ENCODE measurements at places on chromosomes 7 and 10.

GRCh38 chr7:42236266-42236975 lies 588 bp downstream of the GLI3 start:
- peak; percentile 70 for DNase-seq

DNA sequence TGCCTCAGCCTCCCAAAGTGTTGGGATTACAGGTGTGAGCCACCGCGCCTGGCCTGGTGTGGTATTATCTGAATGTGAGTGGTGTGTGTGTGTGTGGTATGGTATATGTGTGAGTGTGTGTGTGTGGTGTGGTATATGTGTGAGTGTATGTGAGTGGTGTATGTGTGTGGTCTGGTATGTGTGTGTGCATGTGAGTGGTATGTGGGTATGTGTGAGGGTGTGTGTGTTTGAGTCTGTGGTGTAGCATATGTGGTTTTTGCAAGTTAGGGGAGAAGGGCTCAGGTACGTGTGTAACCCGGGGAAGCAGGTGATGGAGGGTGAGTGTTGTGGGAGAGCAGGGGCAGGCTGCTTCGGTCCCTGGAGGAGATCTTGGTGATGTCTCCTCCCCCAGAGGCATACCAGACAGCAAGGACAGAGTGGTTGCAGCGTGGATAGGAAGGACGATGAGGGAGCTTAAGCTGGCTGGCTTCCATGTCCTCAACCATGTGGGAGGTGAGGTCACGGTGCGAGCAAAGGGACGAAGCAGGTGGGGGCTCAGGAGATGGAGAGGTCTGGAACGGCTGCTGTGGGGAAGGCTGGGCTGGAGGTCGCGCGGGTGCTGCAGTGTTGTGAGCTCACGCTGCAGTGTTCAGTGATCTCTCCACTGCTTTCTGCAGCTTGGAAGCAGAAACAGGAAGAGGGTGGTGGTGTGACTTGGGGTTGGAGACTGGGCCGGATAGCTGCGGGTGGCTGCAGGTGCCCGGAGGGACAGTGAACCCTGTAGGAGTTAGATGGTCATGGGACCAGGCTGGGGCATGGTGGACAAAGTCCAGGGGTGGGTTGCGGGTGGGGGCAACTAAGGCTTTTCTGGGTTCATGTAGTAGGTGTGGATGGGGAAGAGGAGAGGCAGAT lies 5.0 kb downstream of the ZYX start:
- DNase-seq = peak; percentile 84

- peak; percentile 53 for DNase-seq
These were observed 72.0 kb downstream of the DGKI start for GRCh38 chr7:137774793-137775201.

GRCh38 chr7:83832009-83832408 lies 183.1 kb upstream of the SEMA3E start:
- no peak for DNase-seq

DNA sequence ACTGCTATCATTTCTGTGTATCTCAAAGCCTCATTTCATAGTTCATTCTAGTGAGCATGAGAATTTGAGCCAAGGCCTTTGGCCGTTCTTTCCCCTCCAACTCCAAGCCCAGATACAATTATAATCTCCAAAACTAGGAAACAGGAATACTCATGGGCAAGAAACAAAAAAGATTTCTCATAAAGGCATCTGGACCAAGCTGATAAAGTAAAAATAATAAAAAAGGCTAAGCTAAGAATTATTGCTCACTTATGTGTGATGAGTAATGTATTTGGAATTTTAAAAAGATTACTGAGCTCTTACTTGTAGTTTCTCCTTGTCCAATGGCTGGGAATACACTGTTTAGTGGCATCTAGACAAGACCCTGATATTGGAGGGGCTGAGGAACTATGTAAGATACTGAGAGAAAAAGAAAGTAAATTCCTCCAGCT lies 196.4 kb upstream of the POM121L12 start:
- DNase-seq = peak; percentile 5

- DNase-seq = no peak
These were observed 386.6 kb downstream of the KIF20B start for GRCh38 chr10:90088024-90088317.

DNA sequence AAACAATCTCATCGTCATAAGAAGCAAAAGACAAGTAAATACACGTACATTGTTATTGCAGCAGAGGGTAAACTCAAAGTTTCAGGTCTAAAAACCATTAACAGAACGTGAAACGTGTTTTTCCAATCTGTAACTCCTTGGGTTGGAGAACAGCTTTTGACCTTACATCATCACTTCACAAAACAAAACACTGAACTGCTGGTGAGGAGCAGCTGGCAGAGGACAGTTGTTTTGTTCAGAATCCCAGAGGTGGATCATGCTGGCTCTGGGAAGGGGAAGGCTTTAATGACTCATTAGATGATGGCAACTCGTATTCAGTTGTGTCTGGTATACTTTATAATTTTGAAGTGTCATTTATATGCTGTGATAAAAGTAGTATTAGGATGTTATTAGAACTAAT lies 923.0 kb upstream of the CELF2 start:
- peak; percentile 45 for DNase-seq

GRCh38 chr7:142188846-142189245 lies 69.0 kb downstream of the PRSS58 start:
- peak; percentile 31 for DNase-seq

GRCh38 chr7:11609096-11609670 lies 222.8 kb downstream of the THSD7A start:
- no peak for DNase-seq

- no peak for DNase-seq
These were observed 31.9 kb downstream of the ZEB1 start for GRCh38 chr10:31350891-31351290.

DNA sequence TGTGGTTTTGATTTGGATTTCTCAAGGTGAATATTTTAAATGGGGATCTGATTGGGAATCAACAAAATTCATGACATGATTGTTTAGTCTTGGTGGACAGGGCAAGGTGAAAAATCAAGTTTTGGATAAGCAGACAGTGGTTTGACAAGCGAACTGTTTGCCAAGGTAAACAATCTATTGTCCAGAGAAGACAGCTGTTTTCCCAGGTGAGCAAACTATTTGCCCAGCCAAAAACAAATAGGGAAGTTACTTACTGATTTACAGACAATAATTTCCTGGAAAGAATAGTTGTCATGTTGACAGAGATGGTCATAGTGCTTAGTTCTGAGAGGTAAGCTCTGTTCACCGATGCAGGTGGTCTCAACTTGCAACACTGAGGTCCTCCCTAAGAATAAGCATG lies 94.0 kb upstream of the STEAP1B start:
- no peak for DNase-seq

DNA sequence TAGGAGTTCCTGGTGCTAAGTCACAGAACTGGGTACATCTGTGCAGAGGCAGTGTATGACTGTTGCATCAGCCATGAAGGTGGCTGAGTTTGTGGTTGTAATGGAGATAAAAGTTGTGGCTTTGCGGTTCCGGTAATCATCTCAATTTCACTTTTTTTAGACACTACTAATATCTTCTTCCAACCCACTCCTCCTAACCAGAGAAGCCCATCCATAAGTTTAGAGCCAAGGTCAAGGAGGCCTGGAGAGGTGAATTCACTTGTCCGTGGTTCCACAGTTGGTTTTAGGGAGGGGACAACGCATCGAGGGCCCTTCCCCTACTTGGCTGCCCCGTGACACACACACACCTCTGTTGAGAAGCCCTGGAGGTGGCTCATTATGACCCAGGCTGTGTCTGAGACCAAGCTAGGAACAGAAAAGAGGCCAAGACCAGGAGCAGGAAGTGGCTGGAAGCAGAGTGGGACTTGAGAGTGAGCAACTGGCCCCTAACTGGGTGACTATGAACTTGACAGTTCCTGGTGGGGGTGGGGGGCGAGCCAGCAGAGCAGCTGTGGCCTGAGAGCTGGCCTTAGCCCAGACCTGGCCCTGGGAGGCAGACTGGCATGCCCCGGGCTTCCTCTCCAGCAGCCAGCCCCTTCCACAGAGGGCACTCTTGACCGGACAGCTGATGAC lies 66.8 kb upstream of the COL13A1 start:
- peak; percentile 50 for DNase-seq

DNA sequence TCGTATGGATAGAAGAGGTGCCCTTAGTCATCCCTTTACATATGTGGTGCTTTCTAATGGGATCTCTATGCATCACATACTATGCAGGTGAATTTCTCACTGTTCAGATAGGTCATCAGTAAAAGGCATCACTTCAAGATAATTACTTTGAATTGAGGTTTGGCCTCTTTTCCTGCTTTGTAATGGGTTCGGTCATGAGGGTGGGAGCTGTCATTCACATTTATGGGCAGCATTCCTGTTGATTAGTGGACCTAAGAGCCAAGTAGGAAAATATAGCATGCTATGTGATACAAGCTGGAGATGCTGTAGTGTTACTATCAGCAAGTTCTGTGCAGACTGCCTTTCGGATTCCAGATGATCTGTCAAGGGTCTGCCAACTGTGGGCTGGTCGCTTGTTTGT lies 156.3 kb downstream of the LCOR start:
- DNase-seq = no peak

- DNase-seq = no peak
These were observed 26.0 kb downstream of the EGFR start for GRCh38 chr7:55044791-55045190.

DNA sequence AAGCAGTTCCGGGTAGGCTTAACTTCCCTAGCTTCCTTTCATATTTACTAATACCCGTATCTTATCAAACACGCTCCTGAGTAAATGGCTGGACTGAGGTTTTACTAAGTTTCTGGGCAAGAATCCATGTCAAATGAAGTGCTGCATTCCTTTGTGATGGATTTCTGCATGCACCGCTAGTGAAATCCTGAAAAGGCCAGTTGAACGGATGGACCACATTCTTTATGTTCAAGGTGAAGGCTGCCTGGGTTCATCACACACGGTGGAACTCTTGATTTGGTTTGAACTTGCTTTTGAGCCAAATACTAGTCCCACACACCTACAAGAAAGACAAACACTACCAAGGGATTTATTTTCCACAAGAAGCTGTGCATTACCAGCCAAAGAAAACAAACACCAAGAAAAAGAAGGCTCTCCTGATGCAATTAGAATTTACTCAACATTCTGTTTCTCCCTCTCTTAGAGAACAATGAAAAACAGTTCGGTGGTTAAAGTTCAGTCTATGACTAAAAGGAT lies 255.0 kb upstream of the SEMA3C start:
- DNase-seq = peak; percentile 88

GRCh38 chr7:19353180-19353579 lies 208.0 kb upstream of the FERD3L start:
- DNase-seq = peak; percentile 9

DNA sequence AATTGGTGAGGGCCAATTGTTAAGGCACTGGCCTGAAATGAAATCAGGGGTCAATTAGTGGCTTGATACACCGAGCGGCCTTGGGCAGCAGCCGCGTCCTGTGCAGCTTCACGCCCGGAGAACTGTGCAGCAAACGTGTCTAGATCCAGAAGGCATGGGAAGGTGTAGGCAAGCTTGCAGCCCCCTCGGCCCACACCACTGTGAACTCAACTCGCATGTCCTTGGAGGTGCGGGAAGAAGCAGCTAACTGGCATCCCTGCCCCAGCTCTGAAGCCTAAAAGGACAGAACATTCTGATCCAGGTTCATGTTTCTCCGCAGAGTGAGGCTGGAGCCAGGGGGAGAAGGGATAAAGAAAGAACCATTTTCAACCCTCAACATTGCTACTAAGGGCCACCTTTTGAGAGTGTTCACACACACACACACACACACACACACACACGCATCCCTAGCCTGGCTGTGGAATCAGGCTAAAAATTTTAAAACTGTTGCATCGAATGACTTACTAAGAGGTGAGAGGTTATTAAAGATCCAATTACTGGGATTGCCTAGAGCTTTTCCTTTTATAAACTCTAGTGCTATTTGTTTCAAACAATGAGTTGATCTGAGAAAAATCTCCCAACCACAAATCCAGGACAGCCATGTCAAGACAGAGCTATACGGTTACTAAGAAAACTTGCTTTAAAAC lies 104.0 kb downstream of the PARP12 start:
- peak; percentile 73 for DNase-seq

DNA sequence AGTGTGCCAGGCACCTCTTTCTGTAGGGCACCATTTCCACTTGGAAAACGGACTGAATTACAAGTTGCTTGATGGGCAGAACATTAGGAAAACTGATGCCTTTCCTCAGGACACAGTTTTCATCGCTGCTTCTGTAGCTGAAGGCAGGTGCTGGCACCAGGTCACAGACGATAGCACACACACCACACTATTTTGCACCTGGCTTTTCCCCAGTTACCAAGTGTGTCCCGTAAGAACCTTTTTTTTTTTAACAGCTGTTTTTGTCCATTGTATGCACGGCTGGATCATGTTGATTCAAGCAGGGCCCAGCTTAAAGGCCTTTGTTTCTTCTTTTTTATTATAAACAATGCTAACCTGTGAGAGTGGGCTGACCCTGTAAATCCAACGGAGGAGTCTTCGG lies 1.3 kb upstream of the GET4 start:
- DNase-seq = no peak

DNA sequence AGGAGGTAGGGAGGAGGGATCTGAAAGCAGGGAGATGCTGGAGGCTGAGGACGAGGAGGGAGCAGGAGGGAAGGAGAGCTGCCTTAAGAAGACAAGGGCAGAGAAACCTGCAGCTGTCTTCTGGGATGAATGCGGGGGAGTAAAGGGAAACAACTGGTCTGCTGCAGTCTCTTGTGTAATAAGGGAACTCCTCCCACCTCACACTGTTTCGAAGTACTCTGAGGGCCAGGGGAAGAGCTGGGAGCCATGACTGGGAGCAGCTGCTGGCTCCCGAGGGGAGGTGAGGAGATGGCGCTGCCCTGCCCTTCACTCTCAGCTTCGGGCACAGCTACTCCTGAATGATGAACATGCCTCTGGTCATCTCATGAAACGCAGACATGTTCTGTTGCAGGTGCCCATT lies 65.1 kb downstream of the CLEC2L start:
- DNase-seq = peak; percentile 92

DNA sequence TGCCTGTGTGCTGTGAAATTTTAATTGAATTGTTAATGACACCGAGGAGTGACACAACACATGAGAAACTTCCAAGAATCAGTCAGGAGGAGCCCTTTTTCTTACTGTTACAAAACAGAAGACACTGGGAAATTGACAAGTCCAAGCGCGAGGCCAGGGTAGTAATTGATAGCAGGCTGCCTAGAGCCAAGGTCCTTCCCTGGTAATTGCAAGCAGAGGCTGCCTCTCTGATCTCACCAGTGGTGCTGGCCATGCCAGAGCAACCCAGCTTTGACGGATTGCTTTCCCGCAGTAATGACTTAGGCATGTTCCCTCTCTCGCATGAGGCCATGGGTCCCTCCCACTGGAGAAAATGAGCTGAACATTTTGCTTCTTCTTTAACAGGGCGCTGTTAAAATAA lies 111.5 kb downstream of the LRMDA start:
- DNase-seq = no peak

DNA sequence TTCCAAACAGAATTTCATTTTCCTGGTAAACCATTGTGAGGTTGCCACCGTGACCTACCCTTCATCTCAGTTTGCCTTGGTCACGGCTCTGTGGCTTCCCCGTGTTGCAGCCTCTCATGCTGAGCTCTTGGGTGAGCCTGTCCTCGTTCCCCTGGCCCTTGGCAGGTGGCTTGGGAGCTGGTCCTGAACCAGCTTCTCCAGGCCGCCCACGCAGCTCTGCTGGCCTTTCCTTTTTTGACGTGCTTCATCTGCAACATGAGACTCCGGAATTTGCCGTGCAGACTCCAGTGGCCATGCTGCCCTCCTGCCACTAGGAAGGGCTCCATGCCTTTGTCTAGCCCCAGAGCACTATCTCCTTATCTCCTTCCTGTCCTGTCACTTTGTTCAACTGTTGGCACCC lies 93.0 kb upstream of the NPS start:
- no peak for DNase-seq
